ENCODE measurements at places on chromosomes 4 and X. TPM values are rescaled to one million over a fixed set of nuclear protein-coding genes. Genes with fewer than 3 reads are reported as not detected.

The ANXA10 gene
- 0.11 TPM for polyA plus RNA-seq

The DCAF4L1 gene
- 0.17 TPM for polyA plus RNA-seq

The SLC6A8 gene
- polyA plus RNA-seq: 53.6 TPM

The PARM1 gene
- polyA plus RNA-seq: 22.6 TPM

The DRD5 gene
- 0.60 TPM for polyA plus RNA-seq

The TIGD4 gene
- polyA plus RNA-seq: 2.1 TPM

The TMPRSS11F gene
- polyA plus RNA-seq: not detected

The BLTP1 gene
- 80.7 TPM for polyA plus RNA-seq

The ZNF157 gene
- 1.1 TPM for polyA plus RNA-seq

The CYSLTR1 gene
- polyA plus RNA-seq: 1.9 TPM

The RNF128 gene
- polyA plus RNA-seq: 14.4 TPM

The TECRL gene
- not detected for polyA plus RNA-seq

The CT45A5 gene
- not detected for polyA plus RNA-seq

The PABPC1L2A gene
- 0.05 TPM for polyA plus RNA-seq

GRCh38 chr4:188554413-188554812, 415.2 kb downstream of the TRIML1 start:
- no peak for DNase-seq

DNA sequence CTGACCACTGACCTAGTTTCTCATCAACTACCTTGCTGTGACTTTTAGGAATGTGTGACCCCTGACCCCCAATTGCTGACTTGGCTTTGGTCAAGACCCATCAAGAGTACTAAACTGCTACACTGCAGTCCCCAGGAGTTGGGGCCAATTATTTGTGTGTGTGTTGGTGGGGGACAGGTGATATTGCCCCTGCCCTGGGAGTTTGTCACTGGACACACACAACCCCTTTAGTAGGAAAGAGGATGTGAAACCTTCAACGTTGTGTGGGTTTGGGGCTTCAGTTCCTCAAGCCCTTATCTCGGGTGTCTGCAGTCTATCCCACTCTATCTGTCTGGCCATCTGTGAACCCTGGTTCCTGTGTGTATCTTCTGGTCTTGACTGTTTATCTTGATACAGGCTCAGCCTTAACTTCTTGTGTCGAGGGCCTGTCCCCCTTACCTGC, 6.5 kb downstream of the SASH3 start:
- DNase-seq: no peak

- DNase-seq: no peak
Observed at GRCh38 chr4:85534120-85534519, 59.2 kb downstream of the ARHGAP24 start.

DNA sequence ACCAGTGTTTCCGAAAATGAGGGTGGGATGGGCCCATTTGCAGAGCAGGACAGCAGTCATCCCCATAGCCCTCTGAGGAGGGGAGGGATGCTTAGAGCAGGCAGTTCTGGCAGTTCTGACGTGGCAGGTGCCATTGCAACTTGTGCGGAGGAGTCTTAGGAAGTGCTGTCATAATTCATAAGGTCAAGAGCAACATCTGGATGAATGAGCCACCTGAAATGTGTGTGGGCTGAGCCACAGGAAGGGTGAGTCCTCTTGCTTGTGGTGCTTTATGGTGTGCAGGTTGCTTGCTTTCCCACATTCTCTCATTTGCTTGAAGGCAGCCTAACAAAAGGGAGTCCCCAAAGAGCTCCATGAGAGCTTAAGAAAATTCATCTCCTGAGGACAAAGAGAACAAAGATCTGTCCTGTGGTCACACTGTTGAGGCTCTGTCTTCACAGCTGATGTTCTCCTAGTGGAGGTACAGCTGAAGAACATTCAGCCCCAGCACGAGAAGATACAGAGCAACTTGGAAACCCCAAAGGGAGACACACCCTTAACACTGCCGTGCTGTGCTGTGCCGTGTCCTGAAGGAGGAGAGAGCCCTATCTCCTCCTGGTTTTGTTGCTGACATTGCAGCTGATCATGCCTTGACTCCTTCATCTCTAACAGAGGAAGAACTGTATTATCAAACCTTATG, 60.3 kb downstream of the DLG3 start:
- no peak for DNase-seq

GRCh38 chr4:147586637-147587036, 30.6 kb upstream of the TMEM184C start:
- no peak for DNase-seq

DNA sequence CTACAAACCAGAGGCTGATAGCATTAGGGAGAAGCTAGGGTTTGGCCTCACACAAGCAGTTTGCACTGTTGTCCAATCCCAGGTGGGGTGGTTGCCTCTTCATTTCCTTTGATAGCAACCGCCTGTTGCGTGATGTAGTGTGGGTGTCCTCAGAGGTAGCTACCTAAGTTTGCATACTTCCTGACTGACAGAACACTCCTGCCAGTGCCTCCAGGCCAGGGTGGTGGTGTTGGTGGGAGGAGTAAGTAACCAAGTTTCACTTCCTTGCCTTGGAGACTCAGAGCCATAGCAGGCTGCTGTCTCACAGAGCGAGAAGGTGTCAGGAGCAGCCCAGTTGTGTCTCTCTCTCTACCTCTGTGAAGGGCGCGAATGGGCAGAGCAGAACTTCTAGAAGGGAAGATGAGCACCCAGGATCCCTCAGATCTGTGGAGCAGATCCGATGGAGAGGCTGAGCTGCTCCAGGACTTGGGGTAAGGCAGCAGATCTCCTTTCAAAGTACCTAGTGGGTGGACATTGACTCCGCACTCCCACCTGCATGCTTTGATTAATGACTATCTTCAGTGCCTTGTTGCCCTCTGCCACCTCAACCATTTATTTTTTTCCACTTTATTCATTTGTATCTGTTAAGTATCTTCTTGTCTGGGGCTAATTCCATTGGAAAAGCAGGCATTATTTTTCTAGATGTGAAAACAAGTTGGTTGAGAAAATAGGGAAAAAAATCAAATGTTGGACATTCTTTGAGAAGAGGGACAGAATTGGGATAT, at the start of gene DAPP1:
Gene DAPP1, plus strand, starts transcription at position 283 of the 764 bp plus-strand sequence. Its CDS starts 87 bp downstream, at position 370.
- DNase-seq: peak; percentile 9

GRCh38 chr4:81988178-81988577, 385.6 kb downstream of the HNRNPD start:
- no peak for DNase-seq

- DNase-seq: no peak
Observed at GRCh38 chrX:43016021-43016420, 238.1 kb upstream of the PPP1R2C start.

DNA sequence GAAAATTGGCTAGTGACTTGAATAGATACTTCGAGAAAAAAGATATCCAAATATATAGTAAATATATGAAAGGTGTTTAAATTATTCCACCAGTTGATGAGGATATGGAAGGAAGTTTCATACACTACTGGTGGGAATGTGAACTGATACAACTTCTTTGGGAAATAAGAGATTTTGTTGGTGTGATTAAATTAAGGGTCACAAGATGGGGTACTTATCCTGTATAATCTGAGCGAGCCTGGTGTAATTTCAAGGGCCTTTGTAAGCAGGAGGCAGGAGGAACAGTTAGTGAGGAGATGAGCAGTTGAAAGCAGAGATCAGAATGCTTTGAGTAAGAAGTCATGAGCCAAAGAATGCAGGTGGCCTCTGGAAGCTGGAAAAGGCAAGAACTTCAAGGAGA, 192.2 kb downstream of the KCTD8 start:
- DNase-seq: no peak

GRCh38 chrX:79287724-79288123, 79.4 kb downstream of the ITM2A start:
- no peak for DNase-seq

DNA sequence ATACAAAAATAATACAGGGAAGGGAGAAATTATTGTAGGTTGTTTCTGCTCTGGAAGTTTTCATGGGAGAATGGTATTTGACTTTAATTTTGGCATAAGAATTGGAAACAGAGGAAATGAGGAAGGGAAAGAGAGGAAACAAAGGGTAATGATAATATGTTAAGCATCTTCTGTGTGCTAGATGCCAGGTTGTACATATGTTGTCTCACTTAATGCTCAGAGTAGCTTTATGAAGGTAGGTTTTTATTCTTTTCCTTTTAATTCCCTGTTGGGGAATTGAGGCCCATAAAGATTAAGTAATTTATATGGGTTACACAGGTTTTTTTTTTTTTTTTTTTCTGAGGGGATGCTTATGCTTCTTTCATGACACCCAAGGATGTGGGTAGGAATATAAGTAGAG, 19.2 kb downstream of the BLTP1 start:
- no peak for DNase-seq

DNA sequence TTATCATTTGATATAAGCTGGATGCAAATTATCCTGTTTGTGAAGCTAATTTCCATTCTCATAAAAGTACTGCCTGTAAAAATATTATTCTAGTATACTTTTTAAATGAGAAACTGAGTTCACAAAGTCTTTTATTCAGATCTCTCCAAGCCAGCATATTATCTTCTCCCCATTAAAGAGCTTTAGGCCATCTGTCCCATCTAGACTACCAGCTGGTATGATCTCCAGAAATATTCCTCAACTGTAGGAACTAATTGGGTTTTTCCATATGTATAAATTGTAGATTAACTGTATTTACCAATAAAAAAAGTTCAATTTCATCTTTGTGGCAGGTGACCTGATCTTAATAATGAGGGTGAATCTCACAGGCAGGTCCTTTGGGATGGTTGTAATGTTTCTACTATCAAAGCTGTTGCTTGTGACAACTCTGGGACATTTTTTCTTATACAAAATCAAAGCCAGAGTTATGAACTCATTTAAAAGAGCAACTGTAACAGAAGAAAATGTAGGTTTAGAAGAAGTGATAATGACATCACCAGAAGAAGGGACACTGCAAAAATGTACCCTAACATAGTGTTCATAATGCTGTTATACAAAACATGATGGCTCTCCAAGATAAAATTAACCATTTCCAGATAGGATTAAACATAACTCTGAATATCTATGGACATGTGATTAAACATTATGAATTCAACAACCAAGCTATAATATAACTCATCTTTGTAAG, 132.8 kb downstream of the KCNIP4 start:
- no peak for DNase-seq

- DNase-seq: no peak
Observed at GRCh38 chr4:25756503-25756902, 100.9 kb downstream of the SLC34A2 start.

DNA sequence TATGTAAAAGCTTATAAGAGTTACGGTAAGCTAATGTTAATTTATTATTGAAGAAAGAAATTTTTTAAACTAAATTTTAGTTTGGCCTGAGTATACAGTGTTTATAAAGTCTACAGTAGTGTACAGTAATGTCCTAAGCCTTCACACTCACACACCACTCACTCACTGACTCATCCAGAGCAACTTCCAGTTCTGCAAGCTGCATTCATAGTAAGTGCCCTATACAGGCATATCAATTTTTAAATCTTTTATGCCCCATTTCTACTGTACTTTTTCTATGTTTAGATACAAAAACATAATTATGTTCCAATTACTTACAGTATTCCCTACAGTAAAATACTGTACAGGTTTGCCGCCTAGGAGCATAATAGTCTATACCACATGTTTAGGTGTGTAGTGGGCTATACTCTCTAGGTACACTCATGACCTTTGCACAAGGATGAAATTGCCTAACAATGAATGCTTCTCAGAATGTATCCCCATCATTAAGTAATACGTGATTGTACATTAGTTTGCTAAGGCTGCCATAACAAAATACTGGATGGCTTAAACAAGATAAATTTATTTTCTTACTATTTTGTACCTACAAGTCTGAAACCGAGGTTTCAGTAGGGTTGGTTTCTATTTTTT, 333.8 kb upstream of the PCDH7 start:
- no peak for DNase-seq

GRCh38 chr4:15740764-15741404, 37.2 kb upstream of the CD38 start:
- DNase-seq: no peak

- DNase-seq: no peak
Observed at GRCh38 chrX:96838537-96838936, 45.2 kb upstream of the RPA4 start.

DNA sequence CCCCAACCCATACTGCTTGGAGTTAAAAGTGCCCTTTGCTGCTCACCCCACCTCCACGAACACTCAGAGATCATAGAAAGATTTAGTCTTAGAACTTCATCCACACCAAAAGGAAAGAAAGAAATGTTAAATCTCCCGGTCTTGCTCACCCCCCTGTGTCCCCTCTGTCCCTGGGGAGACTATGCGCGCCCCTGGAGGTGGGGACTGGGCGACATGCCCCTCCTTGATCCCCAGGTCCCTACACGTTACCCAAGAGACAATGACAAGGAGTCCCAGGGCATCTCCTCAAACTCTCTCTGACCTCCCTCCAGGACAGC, 620 bp downstream of the ITM2A start:
- no peak for DNase-seq

GRCh38 chr4:47750788-47751187, 87.1 kb downstream of the CORIN start:
- DNase-seq: no peak

- no peak for DNase-seq
Observed at GRCh38 chr4:159018062-159018629, 84.7 kb upstream of the RAPGEF2 start.

DNA sequence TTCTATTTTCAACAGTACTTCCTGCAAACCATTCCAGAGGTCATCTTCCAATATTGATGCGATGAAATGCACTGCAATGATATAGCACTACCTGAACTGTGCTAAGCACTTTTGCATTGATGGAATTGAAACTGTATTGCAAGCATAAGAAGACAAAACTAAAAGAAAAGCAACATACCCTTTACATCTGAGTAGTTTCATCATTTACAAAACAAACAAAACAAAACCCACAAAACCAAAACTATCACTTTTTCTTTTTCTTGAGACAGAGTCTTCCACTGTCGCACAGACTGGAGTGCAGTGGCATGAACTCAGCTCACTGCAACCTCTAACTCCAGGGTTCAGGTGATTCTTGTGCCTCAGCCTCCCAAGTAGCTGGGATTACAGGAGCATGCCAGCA, 120.1 kb upstream of the NAP1L5 start:
- DNase-seq: no peak

- DNase-seq: no peak
Observed at GRCh38 chrX:101736651-101737050, 77.0 kb upstream of the ARMCX2 start.

GRCh38 chrX:83419030-83419792, 88.9 kb upstream of the POU3F4 start:
- no peak for DNase-seq

DNA sequence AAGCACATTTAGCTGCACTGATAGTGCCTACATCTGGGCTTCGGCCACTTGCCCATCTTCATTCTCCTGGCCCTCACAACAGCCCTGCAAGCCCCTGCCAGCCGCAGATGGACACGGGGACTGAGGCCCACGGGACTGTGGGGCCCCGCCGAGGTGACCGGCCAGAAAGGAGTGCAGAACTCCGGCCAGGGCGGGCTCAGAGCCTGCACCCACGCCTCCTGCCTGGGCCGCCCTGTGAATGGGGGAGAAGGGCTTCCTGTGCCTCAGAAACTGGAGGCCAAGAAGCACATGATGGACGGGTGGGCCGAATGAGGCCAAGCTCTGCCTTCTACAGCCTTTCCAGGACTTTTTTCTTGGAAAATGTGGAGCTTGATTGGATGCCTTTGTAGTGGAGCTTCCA, 35.7 kb upstream of the HGFAC start:
- no peak for DNase-seq
